GM18507 (cell line): ENCODE measurements at places on chromosomes 3 and 15.

DNA sequence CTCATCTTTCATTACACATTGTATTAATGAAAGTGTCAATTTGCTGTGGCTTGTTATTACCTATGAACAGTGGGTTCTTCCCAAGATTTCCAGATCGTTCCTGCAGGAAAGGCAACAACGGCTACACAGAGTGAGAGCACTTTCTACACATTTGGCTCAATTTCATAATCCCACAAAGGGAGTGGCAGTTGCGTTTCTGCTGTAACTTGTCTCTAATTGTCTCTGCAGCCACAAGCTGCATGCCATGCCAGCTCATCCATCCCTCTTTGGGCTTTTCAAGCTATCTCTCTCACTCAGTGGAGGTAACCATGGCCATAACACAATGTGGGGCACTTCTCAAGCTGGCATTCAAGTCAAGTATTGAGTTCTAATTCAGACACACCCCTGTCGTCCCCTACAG is 27.7 kb upstream of the CPNE4 start:
- DNase-seq, result no peak

DNA sequence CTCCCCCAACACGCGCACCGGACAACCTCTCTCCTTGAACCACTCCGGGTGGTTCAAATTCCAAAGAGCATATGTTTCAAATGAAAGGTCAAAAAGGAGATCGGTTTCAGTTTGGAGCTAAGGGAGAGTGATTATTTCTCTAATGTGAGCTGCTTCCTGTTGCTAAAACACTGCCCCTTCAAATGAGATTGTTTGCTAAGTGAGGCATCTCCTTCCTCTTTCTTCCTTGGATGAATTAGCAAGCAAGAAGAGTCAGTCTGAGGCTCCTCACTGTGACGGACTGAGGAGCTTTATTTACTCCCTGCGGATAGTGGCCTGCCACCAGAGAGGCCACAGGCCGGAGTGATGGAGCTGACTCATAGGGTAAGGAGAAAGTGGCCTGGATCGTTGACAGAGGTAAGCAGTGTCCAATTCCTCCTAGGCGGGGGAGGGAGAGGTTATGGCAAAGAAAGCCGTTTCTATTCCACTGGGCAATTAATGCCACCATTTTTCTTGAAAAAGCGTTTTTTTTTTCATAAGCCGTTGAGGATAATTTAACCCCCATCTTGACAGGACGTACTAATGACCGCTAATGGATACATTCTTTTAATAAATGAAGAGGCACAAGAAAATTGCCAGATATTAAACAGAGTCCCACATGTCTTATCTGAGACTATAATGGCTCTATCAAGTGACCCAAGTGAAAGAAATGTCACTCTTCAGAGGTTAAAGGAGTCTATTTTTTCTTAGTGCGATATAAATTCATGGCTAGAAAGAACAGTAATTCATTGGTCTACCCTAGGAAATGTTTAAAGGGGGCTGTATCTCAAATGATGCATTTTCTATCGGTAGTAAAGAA is 167.0 kb upstream of the ANKRD28 start:
- no peak for DNase-seq

- no peak for DNase-seq
These were observed 204.7 kb downstream of the EPHA3 start for GRCh38 chr3:89312141-89312540.

GRCh38 chr15:37090543-37091175 is 9.7 kb downstream of the MEIS2 start:
- DNase-seq, result no peak

GRCh38 chr3:24167429-24167828 is 222.3 kb downstream of the NR1D2 start:
- no peak for DNase-seq

GRCh38 chr15:41558400-41559238 is at the start of gene TYRO3:
TYRO3 (plus strand) TSS chr15:41559212; CDS start chr15:41559258, 46 bp downstream.
- DNase-seq, result peak; percentile 51

DNA sequence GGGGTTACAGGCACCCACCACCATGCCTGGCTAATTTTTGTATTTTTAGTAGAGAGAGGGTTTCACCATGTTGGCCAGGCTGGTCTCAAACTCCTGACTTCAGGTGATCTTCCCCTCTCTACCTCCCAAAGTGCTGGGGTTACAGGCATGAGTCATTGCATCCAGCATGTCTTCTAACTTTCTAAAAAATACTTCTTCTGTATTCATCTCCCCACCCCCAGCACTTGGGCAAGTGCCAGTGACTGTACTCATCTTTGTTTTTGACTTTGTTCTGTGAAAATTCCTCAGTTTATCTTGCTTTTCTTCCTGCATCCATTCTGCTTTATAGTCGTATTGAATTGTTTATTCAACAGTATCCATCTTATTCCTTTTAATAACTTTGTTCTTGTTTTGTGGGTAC is 47.6 kb downstream of the ARIH1 start:
- no peak for DNase-seq

- no peak for DNase-seq
These were observed 754.6 kb downstream of the AGBL1 start for GRCh38 chr15:86834115-86834863.

- DNase-seq, result no peak
These were observed 17.4 kb downstream of the CSPG4 start for GRCh38 chr15:75695220-75695619.

DNA sequence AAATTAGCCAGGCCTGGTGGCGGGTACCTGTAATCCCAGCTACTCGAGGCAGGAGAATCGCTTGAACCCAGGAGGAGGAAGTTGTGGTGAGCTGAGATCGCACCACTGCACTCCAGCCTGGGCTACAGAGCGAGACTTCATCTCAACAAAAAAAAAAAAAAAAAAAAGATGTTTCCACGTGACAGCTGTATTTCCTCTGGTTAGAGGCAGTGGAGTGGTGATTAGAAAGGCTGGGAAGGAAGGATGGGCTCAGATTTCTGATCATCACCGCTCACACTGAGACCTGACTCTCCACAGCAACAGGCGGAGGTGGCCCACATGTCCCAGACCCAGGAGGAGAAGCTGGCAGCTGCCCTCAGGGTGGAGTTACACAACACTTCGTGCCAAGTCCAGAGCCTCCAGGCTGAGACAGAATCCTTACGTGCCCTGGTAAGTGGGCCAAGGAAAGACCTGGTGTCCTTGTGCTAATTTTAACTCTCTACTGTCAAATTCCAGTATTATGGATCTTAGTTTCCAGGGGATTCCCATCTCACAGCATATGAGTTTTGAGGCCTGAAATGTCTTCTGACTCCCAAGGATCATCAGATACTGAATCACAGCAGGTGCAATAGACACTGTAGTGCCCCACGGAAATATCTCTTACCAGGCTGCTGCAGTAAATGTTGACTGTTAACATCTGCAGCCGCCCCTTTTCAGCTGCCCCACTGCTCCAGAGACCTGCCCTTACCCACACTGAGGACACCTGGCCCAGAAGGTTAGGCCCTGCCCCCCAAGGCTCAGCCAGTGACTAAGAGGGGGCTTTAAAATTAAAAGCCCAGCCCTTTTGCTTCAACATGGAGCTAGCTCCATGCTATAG is 66.9 kb downstream of the BFSP2 start:
- DNase-seq, result no peak

DNA sequence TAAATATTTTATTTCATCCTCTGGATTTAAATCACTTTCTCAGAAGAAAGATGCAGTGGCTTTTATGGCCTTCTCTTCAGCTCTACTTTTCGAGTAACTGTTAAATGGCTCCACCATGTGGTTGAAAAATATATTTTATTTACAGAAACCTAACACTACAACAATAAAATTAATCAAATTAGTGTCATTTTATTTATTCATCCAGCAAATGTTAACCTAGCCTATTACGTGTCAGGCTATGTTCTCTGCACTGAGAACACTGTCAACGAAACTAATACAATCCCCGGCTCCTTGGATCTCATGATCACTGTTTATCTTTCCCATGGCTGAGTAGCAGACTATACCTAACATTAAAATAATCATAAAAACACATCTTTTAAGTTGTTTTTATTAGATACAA is 148.0 kb upstream of the OSTN start:
- peak; percentile 15 for DNase-seq

DNA sequence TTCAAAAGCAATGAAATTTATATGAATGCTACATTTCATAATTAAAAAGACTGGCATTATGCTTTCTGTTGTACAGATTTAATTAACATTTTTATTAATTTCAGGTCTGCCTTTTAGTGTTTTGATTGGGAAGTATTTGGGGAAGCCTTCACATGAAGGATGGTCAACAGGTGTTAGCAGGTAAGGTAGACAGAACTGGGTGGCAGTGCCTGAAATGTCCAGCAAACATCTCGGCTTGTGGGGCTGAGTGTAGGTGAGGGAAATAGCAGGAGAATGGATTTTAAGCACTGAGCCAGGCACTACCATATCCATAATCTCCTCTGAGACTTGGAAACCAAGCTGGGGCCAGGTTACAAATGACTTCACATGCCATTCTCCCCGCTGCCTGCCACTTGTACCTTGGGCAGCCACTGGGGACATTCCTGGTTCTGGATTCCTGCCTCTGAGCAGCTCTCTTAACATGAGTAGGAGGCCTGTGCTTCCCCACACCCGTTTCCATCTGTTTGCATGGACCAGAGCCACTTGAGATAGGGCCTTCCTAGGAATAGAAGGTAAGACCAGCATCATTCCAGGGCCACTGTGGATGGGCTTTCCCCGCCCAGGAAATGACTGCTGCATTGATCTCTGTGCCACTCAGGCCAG is 125.9 kb upstream of the HES1 start:
- DNase-seq, result no peak

- no peak for DNase-seq
These were observed 48.9 kb upstream of the STRIT1 start for GRCh38 chr3:155342344-155342743.

DNA sequence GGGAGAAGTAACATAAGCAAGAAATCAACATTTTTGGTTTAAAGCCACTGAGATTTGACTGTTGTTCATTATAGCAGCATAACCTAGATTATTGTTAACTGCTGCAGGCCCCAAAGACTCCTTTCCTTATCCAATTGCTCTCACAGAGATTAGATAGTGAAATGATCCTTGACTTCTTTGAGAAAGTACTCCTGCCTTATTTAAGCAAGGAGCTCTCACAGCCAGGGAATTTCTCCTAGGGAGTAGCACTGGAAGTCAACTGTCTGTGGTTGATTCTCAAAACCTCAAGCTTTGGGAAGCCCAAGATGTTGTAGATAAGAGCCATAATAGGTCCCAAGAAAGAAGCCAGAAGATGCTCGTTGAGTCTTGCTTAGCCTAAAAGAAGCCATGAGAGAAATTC is 151.8 kb upstream of the TSC22D2 start:
- no peak for DNase-seq

DNA sequence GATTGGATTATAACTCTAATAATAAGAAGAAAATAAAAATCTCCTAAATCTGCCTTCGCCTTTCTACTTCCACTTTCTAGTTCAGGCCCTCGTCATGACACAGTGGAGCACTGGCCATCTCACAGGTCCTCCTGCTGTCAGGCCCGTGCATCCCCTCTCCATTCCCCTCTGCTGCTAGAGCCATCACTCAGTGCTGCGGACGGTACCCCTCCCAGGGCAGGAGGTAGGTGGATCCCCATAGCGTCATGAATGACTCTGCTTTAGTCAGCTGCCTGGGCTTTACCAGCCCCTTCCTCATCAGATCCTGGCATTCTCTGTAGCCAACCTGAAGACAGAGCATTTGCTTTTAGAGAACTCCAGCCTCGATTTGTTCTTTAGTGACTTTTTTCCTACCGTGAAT is 12.0 kb upstream of the PPP1R2 start:
- DNase-seq, result no peak

DNA sequence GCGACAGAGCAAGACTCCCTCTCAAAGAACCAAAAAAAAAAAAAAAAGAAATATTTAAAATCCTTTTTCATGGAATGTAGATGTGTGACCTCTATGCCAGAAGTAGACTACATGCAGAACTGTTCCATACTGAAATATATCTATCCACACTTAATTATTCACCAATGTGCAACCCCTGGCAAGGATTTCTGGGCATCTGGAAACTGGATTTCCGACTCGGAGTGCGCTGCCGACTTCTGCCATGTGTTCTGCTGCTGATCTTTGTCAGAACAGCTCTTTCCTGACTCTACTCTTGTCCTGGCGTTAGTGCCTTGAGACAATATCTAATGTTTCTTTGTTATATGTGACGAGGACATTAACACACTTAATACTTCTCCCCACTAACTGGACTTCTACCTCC is 11.7 kb downstream of the LIPH start:
- DNase-seq, result no peak

DNA sequence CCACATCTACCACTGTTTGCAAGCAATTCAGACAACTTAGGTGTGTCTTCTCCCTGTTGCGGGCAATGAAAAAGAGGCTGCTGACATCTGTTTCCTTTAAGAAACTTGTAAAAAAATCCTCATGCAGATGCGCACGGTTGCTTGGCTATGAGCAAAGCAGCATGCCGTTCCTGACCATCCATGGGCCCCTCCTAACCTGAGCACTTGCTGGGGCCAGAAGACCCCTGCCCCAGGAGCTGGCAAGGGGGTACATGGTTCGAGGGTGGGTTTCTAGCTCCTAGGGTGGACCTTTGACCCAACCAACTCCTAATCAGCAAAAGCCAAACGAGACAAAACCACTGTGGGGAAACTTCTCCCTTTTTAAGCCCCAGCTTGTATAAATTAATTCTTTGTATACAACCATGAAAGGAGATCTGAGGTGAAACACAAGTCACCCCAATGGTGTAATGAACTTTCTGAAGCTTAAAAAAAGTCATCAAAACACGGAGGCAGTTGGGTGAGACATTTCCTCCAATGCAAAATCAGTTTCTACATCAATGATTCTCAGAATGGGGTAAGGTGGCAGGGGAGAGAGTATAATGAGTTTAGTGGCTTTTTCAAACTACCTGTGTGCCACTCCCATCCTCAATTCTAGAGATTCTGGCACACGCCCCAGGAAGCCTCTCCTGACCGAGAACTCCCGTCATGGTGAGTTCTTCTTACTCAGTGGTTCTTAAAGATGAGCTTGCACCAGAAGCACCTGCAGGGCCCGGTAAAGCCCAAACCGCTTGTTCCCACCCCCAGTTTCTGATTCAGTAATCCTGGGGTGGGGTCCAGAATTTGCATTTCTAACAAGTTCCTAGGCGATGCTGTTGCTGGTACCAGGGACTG is 44.1 kb downstream of the CPN2 start:
- no peak for DNase-seq

- DNase-seq, result no peak
These were observed 19.9 kb upstream of the TATDN2 start for GRCh38 chr3:10228248-10228950.

DNA sequence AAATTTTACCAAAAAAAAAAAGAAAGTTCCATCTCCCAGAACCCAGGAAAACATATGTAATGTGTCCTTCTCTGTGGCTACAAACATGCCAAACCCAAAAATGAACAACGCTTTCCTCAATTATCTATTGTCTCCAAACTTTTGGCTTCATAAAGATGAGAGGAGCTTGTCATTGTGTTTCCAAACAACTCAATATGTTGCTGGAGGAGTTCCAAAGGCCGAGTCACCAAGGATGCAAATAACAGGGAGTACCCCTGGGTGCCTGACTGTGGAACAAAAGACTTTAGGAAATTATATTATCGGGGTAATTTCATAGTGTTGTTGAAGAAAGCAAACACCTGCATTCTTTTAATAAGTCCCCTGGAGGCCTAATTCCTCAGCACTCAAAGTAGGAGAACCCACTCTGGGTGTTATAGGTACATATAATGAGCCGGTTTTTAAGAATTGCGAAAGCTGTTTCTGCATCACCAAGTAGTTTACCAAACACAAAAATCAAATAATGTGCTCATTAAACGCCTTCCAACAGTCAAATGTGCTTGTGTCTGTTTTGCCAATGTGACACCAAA is 206.3 kb upstream of the PRICKLE2 start:
- DNase-seq, result no peak
